ENCODE measurements at places on chromosomes 1 and 21.

DNA sequence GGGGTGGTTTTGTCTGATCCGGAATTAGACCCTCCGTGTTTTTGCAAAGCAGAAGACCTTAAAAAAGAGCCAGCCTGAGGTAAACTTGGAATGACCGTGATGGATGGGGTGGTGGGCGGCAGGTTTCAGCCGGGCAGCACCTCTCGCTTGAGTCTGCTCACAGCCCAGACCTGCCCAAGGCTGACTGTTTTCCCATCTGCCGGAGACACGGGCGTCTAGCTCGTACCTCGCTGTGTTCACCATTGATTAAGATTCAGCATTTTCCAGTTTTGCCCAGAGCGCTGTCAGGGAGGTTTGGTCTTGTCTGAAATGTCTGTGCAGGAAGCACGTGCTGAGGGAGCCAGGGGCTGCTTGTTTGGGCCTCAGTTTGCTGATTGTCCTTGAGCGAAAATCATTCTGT is 591 bp downstream of the KCNAB2 start:
- no peak for DNase-seq

GRCh38 chr1:245180496-245181157 is 25.8 kb downstream of the KIF26B start:
- DNase-seq = no peak

DNA sequence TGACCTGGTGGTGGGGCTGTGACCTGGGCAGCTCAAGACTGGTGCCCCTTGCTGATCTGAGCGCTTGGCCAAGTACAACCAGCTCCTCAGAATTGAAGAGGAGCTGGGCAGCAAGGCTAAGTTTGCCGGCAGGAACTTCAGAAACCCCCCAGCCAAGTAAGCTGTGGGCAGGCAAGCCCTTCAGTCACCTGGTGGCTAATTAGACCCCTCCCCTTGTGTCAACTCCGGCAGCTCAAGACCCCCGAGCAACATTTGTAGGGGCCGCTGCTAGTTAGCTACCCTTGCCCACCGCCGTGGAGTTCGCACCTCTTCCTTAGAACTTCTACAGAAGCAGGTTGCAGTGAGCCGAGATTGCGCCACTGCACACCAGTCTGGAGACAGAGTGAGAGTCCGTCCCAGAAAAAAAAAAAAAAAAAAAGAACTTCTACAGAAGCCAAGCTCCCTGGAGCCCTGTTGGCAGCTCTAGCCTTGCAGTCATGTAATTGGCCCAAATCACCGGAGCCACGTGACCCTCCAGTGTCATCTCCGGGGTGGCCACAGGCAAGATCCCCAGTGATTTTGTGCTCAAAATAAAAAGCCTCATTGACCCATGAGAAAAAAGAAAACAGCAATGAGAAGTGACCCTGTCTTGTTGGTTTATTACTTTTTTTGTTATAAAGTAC is 39.3 kb upstream of the LGALS8 start:
- no peak for DNase-seq

DNA sequence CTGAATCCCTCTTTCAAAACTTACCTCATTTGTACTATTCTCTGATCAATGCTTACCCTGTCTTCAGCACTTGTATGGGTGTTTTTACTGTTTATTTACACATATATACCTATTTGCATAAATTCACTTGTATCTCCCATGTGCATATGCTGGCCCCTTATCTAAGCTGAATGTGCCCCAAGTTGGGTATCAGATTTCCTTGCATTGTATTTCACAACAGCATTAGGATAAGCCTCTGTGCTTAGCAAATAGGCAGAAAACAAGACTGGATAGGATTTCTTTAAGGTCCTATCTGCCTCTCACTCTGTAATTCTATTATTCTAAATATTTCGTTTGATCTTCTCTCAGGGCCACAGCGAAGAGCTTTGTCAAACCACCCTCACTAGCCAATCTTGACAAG is 45.9 kb upstream of the IPO9 start:
- DNase-seq = no peak

DNA sequence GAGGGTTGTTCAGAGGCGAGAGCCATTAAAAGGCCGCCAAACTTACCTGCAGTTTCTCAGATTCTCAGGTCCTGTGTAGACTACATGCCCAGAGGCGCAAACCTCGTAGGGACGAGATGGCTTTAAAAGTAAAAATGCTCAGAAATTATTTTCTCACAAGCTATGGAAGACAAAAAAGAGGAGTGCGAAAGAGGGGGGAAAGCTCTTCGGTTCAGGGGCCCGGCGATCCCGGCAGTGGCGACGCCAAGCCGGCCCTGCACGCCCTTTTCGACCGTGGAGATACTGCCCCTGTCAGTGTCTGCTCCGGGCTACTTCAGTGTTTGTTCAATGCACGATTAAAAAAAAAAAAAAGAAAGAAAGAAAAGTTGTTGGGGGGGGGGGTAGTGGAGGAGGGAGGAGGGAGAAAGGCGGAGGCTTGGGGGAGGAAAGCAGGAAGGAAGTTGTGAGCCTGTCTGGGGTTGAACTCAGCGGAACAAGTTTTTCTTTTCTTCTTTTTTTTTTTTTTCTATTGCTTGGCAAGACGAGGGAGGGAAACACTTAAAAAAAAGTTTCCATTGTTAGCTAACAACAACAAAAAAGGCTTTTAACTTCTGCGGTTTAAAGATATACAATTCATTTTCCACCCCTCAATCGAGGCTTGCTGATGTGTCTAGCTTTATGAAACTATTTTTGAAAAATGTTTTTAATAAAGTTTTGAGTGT is at the start of gene ITPKB:
Gene ITPKB, minus strand, starts transcription at position 288 of the 701 bp plus-strand sequence. CDS start 1,824 bp downstream, outside the sequence.
- DNase-seq = peak; percentile 60

GRCh38 chr1:30484668-30485067 is 238.7 kb downstream of the MATN1 start:
- no peak for DNase-seq

DNA sequence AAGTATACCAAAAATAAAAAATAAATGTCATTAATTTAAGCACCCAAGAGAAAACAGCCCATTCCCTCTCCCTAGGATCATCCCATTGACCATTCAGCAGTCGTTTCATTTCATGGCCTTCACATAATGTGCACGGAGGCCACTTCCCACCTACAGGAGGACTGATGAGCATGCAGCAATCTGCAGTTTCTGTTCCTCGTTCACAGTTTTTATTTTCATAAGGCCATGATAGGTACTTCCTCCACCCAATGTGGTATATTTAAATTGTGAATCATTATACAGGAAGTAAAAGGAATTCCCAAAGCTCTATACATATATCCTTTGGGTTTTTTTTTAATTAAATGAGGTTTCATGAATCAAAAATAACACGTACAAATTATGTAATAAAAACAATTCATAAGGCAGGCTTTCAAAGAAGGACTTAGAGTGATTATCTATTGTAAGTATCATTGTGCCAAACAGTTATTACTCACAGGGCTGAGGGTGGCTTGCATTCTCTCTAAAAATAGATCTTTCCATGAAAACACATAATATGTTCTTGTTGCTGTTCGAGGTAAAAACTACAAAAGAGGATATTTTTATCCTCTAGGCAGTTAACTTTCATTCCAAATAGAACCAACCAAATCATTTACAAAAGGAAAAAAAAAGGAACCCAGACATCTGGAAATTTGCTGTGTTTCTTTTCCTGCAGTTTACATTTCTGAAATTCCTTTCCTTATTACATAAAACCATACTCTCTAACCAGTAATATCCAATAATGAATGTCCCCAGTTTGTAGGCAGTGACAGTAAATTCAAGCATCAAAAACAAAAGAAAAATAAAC is 27.5 kb upstream of the SLC44A3 start:
- no peak for DNase-seq

- no peak for DNase-seq
These were observed 16.7 kb upstream of the PDE9A start for GRCh38 chr21:42636520-42637266.

GRCh38 chr1:228102791-228103620 is at the start of gene C1orf35:
C1orf35 (minus strand) TSS chr1:228103325; CDS start chr1:228103227, 98 bp downstream.
- peak; percentile 97 for DNase-seq

DNA sequence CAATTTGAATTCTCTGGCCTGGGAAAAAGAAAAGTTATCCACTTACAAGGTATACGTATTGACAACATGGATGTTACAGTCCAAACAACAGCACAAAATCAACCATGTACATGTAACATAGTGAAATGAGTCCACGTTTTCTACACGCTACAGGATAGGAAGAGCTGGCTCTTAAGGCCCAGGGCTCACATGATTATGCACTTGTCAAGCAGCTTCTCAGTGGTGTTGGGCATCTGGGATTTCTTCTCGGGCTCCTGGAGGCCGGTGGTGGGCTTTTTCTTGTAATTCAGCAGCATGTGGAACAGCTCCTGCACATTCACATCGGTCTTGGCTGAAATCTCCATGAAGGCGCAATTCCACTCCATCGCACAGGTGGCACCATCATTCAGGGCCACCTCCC is 4.0 kb downstream of the DIRAS3 start:
- no peak for DNase-seq

Data from stimulated activated CD4-positive, alpha-beta T cell treated with anti-CD3 and anti-CD28 coated beads, Interleukin-2, amount 100 ng/mL, for 24 hours (primary cell).